ENCODE measurements at places on chromosomes 5 and 9. TPM values are rescaled to one million over a fixed set of nuclear protein-coding genes. Genes with fewer than 3 reads are reported as not detected.
A peak's percentile ranks its signal among the peaks of the same experiment; 100 is the strongest.

DNA sequence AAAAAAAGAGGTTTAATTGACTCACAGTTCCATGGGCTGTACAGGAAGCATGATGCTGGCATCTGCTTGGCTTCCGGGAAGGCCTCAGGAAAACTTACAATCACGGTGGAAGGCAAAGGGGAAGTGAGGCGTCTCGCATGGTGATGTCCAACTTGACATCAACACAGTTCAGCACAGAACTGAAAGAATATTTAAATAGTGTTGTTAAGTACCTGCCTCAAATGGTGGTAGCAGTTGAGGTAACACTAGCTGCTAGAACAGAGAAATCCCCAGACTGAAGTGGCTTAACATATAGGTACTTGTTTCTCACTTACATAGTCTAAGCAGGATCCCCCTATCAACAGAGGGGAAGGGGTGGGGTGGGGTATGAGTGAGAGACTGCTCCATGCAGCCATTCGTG is 141.6 kb downstream of the DROSHA start:
- DNase-seq = no peak

GRCh38 chr5:57408714-57409113 is 73.9 kb downstream of the ACTBL2 start:
- no peak for DNase-seq

DNA sequence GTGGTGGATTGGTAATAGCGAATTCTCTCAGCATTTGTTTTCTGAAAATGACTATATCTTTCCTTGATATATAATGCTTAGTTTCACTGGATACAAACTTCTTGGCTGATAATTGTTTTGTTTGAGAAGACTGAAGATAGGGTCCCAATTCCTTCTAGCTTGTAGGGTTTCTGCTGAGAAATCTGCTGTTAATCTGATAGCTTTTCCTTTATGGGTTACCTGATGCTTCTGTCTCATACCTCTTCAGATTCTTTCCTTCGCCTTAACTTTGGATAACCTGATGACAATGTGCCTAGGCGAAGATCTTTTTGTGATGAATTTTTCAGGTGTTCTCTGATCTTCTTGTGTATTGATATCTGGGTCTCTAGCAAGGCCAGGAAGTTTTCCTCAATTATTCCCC is 94.7 kb upstream of the ACO1 start:
- DNase-seq = no peak

- no peak for DNase-seq
Measured at GRCh38 chr9:35446012-35446411, 43.9 kb upstream of the RUSC2 start.

- DNase-seq = peak; percentile 8
Measured at GRCh38 chr5:88089719-88090390, 178.8 kb downstream of the TMEM161B start.

DNA sequence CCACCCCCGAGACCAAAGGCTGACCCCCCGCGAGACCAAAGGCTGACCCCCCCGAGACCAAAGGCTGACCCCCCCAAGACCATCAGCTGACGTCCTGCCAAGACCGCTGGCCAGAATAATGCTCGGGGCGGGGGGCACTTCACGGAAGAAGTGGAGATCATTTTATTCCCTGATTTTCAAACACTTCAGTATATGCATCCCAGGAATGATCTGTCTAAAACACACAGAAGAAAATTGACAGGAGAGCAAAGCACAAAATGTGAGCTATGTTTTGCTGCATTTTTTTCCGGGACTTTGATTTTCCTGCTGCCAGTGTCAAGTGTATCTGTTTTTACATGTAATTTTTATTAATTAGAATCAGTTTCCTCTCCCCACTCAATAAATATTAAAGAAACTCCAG is 67.1 kb downstream of the ADAMTS2 start:
- DNase-seq = no peak

DBH gene
- 0.08 TPM for total RNA-seq

- peak; percentile 27 for DNase-seq
Measured at GRCh38 chr5:148972974-148973374, 89.9 kb downstream of the SH3TC2 start.

DNA sequence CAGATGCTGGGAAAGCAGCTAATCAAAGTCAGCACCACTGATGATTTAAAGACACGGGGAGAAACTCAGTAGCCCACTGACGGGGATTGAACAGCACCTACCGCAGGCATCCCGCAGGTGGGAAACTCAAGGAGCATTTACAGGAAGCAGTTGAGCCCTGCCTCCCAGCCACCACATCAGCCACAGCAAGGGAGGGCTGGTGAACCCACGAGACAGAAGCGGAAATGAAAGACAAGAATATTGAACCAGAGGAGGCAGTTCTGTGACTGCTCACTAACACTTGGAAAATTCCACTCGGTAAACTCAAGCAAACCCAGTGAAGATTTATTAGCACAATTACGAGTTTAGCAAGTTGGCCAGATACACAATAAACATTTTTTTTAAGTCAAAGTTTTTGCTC is 10.6 kb upstream of the FAM163B start:
- DNase-seq = no peak

DNA sequence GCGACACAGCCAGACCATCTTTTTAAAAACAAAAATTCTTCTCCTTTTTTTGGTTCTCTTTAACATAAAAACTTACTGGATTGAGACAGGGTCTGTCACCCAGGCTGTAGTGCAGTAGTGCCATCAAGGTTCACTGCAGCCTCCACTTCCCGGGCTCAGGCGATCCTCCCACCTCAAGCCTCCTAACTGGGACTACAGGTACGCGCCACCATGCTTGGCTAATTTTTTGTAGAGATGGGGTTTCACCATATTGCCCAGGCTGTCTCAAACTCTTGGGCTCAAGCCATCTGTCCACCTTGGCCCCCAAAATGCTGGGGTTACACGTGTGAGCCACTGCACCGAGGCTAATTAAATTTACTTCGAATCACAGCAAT is 13.8 kb downstream of the HNRNPK start:
- no peak for DNase-seq

DNA sequence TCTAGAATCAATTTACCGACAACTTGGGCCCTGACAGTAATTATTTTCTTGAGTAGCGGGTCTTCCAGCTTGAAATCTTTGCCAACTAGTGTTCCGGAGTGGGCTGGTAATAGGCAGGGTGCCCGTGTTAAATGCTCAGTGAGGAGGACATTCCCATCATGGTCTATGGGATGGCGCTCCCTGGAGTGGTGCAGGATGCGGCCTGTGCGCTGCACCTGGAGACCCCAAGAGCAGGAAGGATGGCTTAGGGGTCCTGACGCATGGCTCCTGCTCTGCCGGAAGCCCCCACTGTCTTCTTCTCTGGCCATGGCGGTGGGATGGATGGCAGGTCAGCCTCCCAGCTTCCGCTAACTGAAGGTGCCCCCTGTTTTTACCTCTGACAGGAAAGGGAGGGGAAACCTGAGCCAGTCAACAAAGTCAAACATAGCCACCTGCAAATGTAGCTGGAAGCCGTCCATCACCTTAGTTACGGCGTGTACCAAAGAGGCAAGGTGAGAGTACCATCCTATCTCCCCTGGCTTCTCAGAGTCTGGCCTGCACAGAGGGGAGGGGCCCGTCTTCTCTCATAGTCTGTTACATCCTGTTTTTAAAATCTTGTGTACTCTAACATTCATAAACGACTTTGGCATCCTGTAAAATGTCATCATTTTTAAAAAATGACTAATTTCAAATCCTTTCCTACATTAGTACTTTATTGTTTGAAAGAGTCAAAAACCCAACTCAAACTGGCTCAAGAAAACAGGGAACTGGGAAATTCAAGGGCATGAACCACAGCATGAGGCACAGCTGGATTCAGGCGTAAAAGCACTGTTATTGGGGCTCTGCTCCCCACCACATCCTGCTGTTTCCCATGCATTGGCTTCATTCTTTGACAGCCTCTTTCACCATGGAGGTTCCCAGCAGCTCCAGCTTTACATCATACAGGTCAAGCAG is 28.5 kb upstream of the UNC5A start:
- DNase-seq = no peak

DNA sequence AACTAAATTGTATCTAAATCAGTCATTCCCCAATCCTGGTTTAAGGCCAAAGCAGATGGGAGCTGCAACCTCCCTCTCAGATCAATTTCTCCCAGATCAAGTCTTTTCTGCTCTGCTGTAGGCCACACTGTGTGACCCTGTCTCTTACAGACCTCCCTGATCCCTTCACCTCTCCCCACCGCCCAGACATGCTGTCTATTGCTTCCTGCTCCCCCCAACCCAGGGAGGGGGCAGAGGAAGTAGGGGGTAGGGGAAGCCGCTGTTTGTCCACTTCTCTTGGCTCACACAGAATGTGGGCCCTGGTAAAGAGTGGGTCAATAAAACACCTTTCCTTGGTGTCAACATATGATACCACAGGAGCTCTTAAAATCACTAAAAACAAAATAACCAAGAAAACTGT is 226.3 kb downstream of the ENC1 start:
- no peak for DNase-seq

Measured in endothelial cell (in vitro differentiated cells).